ENCODE measurements at places on chromosomes 5 and 9. TPM values are rescaled to one million over a fixed set of nuclear protein-coding genes. Genes with fewer than 3 reads are reported as not detected.
A peak's percentile ranks its signal among the peaks of the same experiment; 100 is the strongest.

DNA sequence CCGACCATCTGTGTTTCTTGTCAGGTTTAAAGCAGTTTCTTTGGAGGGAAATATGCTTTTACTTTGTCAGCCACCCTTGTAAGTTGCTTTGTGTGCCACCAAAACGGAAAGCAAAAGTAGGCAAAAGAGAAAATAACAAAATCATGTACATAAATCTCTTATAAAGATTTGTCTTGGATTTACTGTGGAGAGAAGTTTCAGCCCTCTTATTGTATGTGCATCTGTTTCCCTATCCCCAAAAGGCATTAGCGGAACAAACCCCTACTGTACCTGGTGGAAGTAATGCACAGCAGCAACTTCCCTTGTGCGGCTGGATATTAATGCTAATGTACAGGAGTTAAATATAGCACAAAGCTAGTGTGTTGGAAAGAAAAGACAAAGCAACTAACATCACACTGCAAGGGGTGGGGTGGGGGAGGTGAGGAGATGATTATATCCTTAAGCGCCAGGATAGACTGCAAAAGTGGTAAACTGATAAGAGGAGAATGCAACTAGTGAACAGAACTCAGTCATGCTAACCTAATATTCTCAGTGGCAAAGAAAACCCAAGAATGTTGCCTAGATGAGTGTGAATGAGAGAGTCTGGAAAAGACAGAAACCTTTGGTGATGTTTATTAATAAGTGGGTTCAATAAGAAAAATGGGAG, 396.5 kb upstream of the MEF2C start:
- no peak for DNase-seq
- H3K27me3 ChIP-seq: no peaks in the 10 kb centered on the region
- H3K36me3 ChIP-seq: no peaks in the 10 kb centered on the region
- no peak overlapping the region for H3K27ac ChIP-seq

GRCh38 chr5:170466988-170467707, 36.7 kb upstream of the KCNIP1 start:
- H3K27me3 ChIP-seq: peaks cover 5% of the 10 kb centered on the region
- no peak overlapping the region for H3K27ac ChIP-seq
- peak; percentile 56 for DNase-seq
- no peaks in the 10 kb centered on the region for H3K4me1 ChIP-seq

- no peak for DNase-seq
- no peaks in the 10 kb centered on the region for H3K27me3 ChIP-seq
- peaks cover 3% of the 10 kb centered on the region for H3K36me3 ChIP-seq
- H3K27ac ChIP-seq: peak overlapping the region; percentile 87
These were observed 423 bp downstream of the IPPK start for GRCh38 chr9:92669527-92669889.

DNA sequence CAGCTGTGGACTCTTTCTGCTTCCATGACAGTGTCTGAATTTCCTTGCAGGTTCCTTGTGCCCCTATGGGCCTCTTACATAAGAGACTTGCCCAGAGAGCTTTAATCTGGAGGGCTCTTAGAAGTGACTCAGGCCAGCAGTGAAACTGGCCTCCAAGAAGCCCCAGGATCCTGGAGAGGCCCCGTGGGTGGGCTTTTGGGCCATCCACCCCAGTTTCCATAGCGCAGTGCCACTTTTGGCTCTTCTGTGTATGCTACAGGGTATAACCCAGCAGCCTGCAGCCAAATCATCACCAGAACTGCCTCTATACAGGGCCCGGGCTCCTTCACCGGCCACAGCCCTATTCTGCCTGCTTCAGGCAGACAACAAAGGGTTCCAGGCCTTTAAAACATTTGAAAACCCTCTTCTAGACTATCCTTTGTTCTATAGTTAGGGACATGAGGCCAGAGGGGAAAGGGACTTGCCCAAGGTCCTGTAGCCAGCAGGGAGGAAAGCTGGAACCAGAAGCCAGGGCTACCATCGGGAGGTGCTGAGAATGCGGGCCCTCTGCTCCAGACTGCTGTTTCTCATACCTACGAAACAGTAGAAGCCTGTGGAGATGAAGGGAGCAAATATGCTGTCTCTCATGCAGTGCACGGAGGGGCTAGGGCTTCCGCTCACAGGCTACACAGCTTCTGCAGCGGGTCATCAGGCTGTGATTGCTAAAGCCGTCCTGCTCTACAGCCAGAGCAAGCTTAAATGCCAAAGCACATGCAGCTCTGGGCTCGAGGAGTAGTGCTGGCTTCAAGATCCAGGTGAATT, 18.0 kb downstream of the SH3PXD2B start:
- H3K27me3 ChIP-seq: no peaks in the 10 kb centered on the region
- peaks cover 5% of the 10 kb centered on the region for H3K36me3 ChIP-seq
- no peak overlapping the region for H3K4me3 ChIP-seq
- no peak for DNase-seq
- peaks cover 18% of the 10 kb centered on the region for H3K4me1 ChIP-seq
- no peak overlapping the region for H3K27ac ChIP-seq

- H3K36me3 ChIP-seq: no peaks in the 10 kb centered on the region
- H3K27ac ChIP-seq: no peak overlapping the region
- no peaks in the 10 kb centered on the region for H3K4me1 ChIP-seq
- no peak for DNase-seq
These were observed 89.0 kb downstream of the DRD1 start for GRCh38 chr5:175354964-175355363.

- peak overlapping the region; percentile 99 for H3K27ac ChIP-seq
- no peak for DNase-seq
- H3K4me3 ChIP-seq: peak overlapping the region; percentile 73
- no peaks in the 10 kb centered on the region for H3K27me3 ChIP-seq
- peaks cover 40% of the 10 kb centered on the region for H3K4me1 ChIP-seq
These were observed 1.8 kb upstream of the STK10 start for GRCh38 chr5:172189693-172190296.

DNA sequence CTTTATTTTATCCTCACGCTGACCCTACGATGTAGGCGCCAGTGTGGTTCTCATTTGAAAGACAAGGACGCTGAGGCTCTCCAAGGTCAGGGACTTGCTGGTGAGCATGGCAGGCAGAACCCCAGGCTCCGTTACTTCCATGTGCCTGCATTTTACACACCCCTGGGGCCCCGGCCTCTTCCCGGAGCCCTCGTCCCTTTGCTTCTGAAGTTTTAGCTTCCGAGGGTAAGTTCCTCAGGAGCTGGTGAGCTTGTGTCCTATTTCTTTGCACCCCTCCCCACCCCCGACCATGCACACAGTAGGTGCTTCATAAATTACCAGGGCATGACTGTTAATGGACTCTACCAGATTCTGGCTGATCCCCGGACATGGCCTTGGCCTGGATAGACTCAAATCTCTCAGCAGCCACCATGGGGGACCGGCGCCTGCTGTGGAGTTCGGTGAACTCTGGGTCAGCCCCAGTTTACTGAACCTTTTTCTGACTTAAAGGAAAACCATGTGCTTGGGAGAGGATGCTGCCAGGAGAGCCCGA, 59.3 kb upstream of the RNU6ATAC start:
- no peak for DNase-seq
- no peaks in the 10 kb centered on the region for H3K27me3 ChIP-seq
- H3K27ac ChIP-seq: peak overlapping the region; percentile 52
- no peaks in the 10 kb centered on the region for H3K36me3 ChIP-seq

GRCh38 chr9:133538851-133539833, 4.6 kb downstream of the ADAMTSL2 start:
- peaks cover 1% of the 10 kb centered on the region for H3K4me1 ChIP-seq
- H3K27ac ChIP-seq: no peak overlapping the region
- H3K36me3 ChIP-seq: no peaks in the 10 kb centered on the region
- peaks cover 19% of the 10 kb centered on the region for H3K27me3 ChIP-seq
- no peak for DNase-seq

SOHLH1 gene
- not detected for total RNA-seq

SLC45A2 gene
- total RNA-seq: not detected

GRCh38 chr9:113898151-113898550, 22.0 kb downstream of the ZNF618 start:
- H3K27me3 ChIP-seq: no peaks in the 10 kb centered on the region
- DNase-seq: no peak
- peaks cover 19% of the 10 kb centered on the region for H3K36me3 ChIP-seq
- H3K4me1 ChIP-seq: peaks cover 11% of the 10 kb centered on the region
- no peak overlapping the region for H3K4me3 ChIP-seq

CNTNAP3 gene
- total RNA-seq: 30.4 TPM

SPATA31C2 gene
- total RNA-seq: not detected

GRCh38 chr5:40672425-40672824, 7.3 kb upstream of the PTGER4 start:
- H3K27ac ChIP-seq: no peak overlapping the region
- H3K27me3 ChIP-seq: no peaks in the 10 kb centered on the region
- no peak overlapping the region for H3K4me3 ChIP-seq
- H3K36me3 ChIP-seq: no peaks in the 10 kb centered on the region

DNA sequence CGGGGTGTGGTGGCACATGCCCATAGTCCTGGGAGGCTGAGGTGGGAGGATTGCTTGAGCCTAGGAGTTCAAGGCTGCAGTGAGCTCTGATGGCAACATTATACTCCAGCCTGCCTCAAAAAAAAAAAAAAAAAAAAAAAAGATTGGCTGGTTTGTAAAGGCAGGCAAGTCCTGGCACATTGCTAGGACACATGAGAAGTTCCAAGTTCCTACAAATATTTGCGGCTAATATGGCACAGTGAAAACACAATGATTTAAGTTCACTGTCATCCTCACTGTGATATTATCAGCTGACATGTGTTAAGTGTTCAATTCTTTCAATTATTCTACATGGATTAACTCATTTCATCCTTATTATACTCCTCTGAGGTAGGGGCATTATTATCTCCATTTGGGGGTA, 20.1 kb downstream of the TMEM268 start:
- no peak overlapping the region for H3K4me3 ChIP-seq
- no peaks in the 10 kb centered on the region for H3K4me1 ChIP-seq
- no peak overlapping the region for H3K27ac ChIP-seq
- H3K27me3 ChIP-seq: no peaks in the 10 kb centered on the region
- peaks cover 62% of the 10 kb centered on the region for H3K36me3 ChIP-seq

DNA sequence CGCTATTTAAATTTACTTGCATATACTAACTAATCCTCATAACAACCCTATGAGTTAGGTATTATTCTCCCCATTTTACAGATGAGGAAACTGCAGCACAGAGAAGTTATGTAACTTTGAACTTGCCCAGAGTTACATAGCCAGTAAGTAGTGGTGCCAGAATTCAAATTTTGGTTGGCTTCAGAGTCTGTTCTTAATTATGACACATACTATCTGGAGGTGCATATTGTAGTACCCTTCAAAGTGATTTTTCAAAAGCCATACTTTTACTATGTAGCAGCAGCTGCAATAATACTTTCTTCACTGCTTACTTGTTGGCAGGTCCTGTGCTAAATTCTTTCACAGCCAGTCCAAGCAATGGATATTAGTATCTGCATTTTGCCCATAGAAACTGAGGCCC, 16.4 kb downstream of the MAN2A1 start:
- DNase-seq: no peak
- H3K36me3 ChIP-seq: peaks cover 2% of the 10 kb centered on the region
- H3K4me3 ChIP-seq: no peak overlapping the region
- peaks cover 41% of the 10 kb centered on the region for H3K4me1 ChIP-seq
- no peaks in the 10 kb centered on the region for H3K27me3 ChIP-seq
- H3K27ac ChIP-seq: peak overlapping the region; percentile 45

GRCh38 chr5:127997201-127997704, 86.3 kb upstream of the SLC12A2 start:
- no peak overlapping the region for H3K4me3 ChIP-seq
- DNase-seq: no peak
- H3K27ac ChIP-seq: no peak overlapping the region
- no peaks in the 10 kb centered on the region for H3K27me3 ChIP-seq

- H3K36me3 ChIP-seq: peaks cover 11% of the 10 kb centered on the region
- H3K4me1 ChIP-seq: peaks cover 30% of the 10 kb centered on the region
- no peak for DNase-seq
- H3K27ac ChIP-seq: peak overlapping the region; percentile 83
- H3K4me3 ChIP-seq: peak overlapping the region; percentile 42
These were observed 22.2 kb downstream of the FBXL7 start for GRCh38 chr5:15522187-15522520.

HAPLN1 gene
- total RNA-seq: 114 TPM

ECM2 gene
- 53.3 TPM for total RNA-seq

BNC2 gene
- total RNA-seq: 66.2 TPM

- H3K27ac ChIP-seq: no peak overlapping the region
- no peak for DNase-seq
- H3K36me3 ChIP-seq: no peaks in the 10 kb centered on the region
These were observed 111.8 kb upstream of the TLE1 start for GRCh38 chr9:81801190-81801589.

DNA sequence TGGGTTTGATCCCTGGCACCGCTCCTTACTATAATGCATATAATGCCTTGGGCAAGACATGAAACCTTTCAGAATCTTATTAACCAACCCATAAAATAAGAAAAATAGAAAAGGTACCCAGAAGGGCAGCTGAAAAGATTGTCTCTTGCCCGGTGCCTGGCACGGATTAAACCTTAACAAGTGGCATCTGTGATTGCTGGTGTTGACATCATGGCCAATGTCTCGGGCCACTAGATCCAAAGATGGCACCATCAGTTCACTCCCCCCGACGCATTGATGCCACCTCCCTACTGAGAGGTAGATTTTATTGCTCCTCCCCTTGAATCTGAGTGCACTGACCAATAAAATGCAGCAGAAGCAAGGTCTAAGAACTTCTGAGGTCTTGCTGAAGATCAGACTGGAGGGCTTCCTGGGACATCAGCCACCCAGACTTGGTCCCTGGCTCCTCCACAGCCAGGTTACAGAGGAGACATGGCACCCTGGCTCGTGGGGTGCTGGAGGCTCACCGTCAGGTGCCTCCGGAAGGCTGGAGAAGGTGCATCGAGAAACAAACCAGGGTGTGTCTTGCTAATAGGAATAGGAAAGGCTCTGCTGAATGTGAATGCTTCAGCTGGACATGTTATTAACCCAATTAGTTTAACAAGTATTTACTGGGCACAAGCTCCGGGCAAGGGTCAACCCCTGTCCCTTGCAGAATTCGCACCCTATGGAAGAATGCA, 80.0 kb upstream of the COL5A1 start:
- H3K36me3 ChIP-seq: no peaks in the 10 kb centered on the region
- H3K27ac ChIP-seq: no peak overlapping the region
- no peak for DNase-seq
- no peaks in the 10 kb centered on the region for H3K27me3 ChIP-seq
- H3K4me1 ChIP-seq: peaks cover 8% of the 10 kb centered on the region

TRIP13 gene
- 6.9 TPM for total RNA-seq

DNA sequence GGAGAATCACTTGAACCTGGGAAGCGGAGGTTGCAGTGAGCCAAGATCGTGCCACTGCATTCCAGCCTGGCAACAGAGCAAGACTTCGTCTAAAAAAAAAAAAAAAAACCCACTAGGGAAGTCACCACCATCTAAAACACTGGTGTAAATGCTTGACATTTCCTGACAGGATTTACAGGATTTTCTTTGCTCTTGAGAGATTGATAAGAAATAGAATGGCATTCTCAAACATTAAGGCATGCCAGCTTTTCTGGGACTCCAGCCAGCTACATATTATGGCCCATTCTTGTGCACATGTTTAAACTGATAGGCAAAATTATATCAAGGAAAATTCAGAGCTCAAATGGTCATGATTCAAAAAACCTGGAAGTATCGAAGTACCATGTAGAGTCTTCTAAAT, 28.7 kb downstream of the GTF3C4 start:
- no peak overlapping the region for H3K4me3 ChIP-seq
- H3K36me3 ChIP-seq: peaks cover 4% of the 10 kb centered on the region

SLCO6A1 gene
- 0.78 TPM for total RNA-seq

EDIL3 gene
- 470 TPM for total RNA-seq

Measured in osteocyte (in vitro differentiated cells).